ENCODE measurements at places on chromosomes 2 and 18.

- DNase-seq, result no peak
Measured at GRCh38 chr18:25457126-25457525, 105.2 kb upstream of the ZNF521 start.

DNA sequence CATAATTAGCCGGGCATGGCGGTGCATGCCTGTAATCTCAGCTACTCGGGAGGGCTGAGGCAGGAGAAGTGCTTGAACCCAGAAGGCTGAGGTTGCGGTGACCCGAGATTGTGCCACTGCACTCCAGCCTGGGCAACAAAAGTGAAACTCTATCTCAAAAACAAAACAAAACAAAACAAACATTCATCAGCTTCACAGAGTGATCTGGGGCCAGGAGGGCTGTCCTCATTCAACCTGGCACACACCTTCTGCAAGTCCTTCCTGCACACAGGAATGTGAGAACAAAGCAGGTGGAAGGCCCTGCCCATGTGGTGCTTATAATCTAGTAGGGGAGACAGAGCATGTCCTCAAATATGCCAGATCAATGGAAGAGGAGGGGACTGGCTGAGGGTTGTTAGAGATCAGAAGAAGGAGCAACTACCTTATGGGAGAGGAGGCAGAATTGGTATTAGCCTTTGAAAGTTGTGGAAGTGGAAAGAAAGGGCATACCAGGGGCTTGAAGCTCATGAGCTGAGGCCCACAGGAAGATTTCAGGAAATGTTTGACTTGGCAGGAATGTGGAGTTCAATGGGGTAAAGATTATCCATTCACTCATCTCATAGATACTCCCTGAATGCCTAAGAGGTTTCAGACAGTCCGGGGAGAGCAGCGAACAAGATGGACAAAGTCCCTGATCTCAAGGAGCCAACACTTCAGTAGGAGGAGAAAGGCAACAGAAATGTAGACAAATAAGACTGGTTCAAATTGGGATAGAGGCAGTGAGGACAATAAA, 155.3 kb upstream of the SIX3 start:
- no peak for DNase-seq

- DNase-seq, result no peak
Measured at GRCh38 chr2:208103616-208104015, 20.7 kb downstream of the CRYGD start.

- no peak for DNase-seq
Measured at GRCh38 chr2:204250692-204251091, 294.6 kb upstream of the PARD3B start.

DNA sequence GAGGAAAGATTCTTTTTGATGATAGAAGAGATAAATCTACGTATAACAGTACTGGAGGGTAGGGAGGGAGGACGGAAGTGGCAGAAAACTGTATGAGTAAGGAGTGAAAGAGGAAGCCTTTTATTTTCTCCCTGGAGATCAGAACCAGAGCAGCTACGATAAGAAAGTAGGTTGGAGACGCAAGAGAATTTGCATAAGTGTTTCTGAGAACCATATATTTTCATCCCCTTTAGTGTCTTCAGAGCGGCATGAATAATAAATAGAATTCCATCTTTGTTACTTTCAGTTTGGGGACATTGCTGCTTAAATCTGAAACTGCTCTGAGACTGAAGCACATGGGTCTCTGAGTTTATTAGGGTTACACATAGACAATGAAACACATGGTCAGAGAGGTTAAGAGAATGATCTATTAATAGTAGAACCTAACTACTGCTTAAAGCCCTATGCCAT, 230.2 kb upstream of the TNP1 start:
- peak; percentile 8 for DNase-seq

- no peak for DNase-seq
Measured at GRCh38 chr2:81767187-81767912, 1462.8 kb upstream of the LRRTM1 start.

- DNase-seq, result no peak
Measured at GRCh38 chr2:240686460-240686859, 3.8 kb upstream of the AQP12B start.

DNA sequence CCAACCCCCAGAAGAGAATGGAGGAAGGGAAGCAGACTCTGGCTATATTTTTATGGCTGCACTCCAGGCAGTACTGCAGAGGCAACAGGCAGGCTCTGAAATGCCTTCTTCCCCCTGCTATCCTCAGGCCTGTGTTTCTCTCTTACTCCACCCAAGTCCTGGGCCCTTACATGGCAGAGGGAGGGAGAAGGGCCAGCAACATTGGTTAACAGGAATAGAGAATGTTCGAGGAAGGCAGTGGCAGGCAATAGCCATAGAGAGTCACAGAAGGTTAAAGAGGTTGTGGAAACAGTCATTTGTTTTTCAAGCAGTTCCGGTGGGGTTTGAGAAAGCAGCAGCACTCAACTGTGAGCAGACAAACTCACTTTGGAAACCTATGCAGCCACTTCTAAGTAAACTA, 15.1 kb upstream of the DARS1 start:
- DNase-seq, result no peak

DNA sequence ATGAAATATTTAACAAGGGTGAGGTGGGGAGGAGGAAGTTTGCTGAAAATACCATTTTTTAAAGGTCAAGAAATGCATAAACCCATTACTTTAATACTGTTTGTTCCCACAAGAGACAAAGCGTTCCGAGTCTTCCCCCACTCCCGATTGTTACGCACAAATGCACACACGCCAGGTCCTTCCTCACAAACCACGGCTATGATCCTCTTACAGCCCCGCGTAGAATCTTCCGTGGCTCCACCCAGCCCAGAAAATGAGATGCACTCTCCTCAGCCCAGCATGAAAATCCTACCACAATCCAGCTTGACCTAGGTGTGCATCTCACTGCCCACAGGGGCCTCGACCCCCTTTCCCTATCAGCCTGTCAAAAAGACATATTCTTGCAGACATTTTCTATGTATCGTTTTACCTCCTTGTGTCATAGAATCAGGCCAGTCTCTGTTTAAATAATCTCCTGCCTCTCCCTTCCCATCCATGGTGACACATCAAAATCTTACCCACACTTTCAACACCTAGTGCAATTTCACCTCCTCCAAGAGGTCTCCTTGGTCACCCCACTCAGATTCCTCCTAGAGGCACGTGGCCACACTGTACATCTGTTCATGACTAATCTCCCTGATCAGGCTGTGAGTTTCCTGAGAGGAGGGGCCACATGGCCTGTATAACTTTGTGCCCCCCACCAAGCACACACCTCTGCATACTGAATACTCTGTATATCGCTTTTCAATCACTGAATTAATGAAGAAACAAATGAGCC, 491.0 kb upstream of the KLHL29 start:
- DNase-seq, result no peak

DNA sequence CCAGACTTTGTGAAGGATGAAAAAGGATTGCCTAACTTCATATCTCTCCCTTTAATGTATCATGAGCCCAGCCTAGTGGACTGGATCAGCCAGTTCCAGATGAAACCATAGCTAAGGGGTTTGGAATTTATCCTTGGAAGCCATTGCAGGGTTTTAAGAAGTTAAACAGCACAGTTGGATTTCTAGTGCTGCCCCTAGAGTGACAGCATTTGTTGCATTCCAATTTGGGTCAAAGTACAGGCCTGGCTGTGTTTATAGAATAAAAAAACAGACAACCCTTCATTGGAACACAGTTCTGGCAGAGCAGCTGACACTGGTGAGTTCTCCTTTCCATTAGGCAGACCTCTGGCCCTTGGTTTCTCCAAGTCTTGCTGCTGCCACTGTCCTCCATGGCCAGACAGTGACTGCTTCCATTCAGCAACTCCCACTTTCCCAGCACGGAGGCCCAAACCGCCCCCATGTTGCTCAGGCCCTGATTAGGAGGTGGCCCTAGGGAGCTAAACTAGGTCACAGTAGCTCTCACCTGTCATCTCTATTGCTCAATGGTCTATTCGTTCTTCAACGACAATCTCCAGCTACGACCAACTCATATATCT, 8.0 kb downstream of the GPR39 start:
- no peak for DNase-seq

- no peak for DNase-seq
Measured at GRCh38 chr2:118992740-118993391, 50.9 kb downstream of the MARCO start.

- DNase-seq, result no peak
Measured at GRCh38 chr2:38244301-38244700, 132.8 kb downstream of the ATL2 start.

Measured in CD8-positive, alpha-beta T cell (primary cell).